Tibial nerve (tissue), 4 donors: ENCODE measurements at places on chromosomes 11 and 22. TPM values are rescaled to one million over a fixed set of nuclear protein-coding genes. Genes with fewer than 3 reads are reported as not detected.

The NELL1 gene
- not detected for total RNA-seq

The CCS gene
- 33.4 TPM for total RNA-seq

DNA sequence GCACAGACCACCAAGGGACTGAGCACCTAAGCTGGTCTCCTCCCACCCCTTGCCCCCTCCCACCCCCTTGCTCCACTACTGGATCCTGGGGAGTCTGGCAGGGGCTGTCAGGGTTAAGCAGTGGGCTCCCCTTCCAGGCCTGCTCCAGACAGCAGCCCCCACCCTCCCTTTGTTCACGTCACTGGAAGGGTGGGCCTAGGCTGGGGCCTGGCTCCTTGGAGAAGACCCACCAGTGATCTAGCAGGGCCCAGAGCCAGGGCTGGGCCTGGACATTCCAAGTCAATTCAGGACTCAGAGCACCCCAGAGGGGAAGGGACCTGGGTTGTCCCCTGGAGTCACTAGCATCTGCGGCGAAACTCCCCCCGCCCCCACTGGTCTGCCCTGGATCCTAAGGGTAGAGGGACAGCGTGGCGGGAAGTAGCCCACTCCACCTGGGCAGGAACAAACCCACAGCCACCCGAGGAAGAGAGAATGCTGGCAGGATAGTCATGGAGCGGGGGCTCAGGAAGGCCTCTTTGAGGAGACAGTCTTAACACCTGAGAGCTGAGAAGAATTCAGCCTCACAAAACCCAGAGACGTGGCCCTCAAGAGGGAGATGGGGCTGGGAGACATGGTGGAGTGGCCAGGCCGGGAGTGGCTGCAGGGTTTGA is 45.8 kb downstream of the IGLL1 start:
- peak overlapping the region; percentile 28 for H3K27ac ChIP-seq
- no peaks in the 10 kb centered on the region for H3K36me3 ChIP-seq
- no peaks in the 10 kb centered on the region for H3K27me3 ChIP-seq
- H3K4me1 ChIP-seq = peaks cover 41% of the 10 kb centered on the region

The KRTAP5-10 gene
- not detected for total RNA-seq

DNA sequence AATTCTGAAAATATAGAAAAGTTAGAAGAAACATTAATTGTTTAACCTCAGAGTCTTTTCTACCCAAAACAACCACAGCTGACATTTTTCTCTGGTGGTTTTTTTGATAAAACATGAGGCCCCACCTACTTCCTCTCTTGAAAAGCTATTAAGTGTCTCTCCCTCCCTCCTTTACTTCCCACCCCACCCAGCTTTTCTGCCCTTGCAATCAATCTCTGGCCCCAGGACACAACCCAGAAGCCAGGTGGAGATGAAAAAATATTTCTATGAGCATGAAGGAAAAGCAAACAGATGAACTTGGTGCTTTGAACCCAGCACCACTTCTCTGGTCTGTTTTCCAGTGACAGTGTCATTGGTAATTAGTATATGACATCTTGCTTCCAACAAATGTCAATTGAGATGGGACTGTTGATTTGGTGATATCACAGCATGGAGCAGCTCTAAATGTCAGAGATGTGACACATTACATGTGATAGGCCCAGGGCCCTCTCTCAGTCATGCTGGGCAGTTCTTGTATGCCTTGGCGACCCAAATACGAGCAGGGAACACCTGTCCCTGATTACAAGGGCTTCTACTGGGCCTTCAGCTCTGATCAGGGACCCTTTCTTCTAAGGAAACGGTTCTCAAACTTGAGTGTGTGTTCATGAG is 23.9 kb upstream of the TMPRSS13 start:
- no peak overlapping the region for H3K4me3 ChIP-seq
- no peaks in the 10 kb centered on the region for H3K4me1 ChIP-seq
- no peak overlapping the region for H3K27ac ChIP-seq
- H3K36me3 ChIP-seq = no peaks in the 10 kb centered on the region
- no peaks in the 10 kb centered on the region for H3K27me3 ChIP-seq
